ENCODE measurements at places on chromosomes 11 and 22.

DNA sequence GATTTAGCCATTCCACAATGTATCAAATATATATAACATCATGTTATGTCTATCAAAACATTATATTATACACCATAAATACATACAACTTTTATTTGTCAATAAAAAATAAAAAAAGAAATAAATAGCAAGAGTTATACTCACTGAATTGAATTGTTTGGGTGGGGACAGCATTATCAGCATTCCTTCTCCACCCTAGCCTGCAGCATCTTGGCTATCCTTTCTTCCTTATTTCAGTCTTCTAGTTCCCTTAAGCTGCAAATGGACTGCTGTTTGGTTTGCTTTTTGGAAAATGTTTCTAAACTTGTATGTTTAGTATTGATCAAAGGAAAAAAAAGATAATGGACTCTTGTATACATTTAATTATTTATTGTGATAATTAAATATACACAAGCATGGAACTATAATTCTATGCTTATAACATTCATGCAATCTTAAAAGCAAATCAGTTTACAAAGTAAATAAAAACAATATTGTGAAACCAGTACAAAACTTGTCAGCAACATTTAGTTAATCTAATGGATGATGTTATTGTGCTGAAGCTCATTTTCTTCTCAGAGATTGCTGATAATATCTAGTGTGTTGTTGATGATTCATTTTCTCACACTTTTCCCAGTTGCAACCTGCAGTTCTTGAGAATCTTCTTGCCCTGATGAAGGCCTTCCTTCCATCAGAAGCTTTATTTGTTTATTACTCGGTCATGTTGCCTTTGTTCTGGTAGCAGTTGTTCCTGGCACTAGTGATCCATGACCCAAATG is 5.0 kb downstream of the ARHGAP42 start:
- DNase-seq, result no peak

DNA sequence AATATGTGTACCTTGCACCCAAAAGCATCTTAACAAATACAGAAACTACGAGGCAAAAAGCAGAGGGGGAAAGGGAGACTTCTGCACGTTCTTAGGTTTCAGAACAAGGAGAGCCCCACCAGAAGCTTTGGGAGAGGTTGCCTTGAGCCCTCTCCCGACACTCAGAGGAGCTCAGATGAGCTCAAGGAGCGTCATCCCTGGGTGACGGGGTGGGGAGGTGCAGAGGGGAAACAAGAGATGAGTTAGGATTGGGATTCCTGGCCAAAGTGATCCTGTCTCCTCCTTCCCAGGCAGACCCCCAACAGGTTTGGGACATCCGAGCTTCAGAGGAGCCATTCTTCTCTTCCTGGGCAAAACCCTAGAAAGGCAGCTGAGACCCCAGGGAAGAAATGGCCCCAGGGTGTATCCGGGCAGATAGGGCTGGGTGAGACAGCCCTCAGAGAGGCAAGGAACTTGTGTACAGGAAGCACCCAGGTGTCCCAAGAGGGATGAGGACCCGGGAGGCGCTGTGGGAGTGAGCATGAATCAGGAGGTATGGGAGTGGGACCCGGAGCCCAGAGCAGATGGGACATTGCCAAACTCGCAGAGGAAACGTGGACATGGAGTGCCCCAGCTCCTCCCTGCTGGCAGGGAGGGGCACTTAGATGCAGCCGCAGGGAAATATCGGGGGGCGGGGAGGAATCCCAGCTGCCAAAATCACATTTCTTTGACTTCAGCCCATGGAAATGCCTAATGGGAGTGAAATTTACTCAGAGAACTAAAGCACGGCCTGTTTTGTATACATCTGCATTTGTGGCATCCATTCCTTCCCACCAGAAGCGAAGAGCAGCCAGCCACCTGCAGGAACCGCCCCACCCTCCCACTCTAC is 12.4 kb downstream of the C1QTNF6 start:
- no peak for DNase-seq

DNA sequence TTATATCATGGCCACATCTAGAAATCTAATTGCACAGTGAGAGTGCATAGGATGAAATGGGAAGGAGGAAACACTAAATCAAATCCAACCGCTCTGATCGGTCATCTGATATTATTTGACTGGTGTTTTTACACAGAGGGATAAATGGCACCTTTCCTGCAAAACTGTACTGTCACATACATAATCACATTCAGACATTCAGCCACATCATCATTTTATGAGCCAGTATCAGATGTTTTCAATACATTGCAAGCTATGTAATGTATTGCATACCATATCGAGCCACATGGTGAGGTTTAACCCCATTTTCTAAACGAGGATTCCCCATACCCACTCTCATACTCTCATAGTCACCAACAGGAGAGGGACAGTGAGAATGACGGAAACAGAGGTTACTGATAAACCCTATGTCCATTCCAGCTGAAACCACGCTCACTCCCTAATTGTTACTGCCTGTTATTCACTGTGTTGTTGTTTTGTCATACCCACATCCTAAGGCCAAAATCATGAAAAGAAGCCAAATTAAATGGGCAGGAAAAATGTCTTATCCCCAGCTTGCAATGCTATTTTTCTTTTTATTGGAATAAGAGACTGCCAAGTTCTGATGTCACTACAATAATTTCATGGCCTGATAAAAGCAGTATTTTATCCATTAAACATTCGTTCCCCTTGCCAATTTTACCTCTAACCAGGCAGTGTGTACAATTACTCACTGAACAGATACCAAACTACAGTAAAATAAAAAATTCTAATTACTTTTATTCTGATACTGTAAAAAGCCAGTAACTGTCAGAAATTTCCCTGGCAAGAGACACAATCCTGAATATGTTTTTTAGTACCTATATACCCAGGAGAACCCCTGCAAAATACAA is 9.0 kb downstream of the CDON start:
- DNase-seq, result no peak

- no peak for DNase-seq
Observed at GRCh38 chr11:45344028-45344427, 57.9 kb upstream of the SYT13 start.

GRCh38 chr11:119694334-119694733 is 34.7 kb downstream of the NECTIN1 start:
- DNase-seq, result peak; percentile 9

DNA sequence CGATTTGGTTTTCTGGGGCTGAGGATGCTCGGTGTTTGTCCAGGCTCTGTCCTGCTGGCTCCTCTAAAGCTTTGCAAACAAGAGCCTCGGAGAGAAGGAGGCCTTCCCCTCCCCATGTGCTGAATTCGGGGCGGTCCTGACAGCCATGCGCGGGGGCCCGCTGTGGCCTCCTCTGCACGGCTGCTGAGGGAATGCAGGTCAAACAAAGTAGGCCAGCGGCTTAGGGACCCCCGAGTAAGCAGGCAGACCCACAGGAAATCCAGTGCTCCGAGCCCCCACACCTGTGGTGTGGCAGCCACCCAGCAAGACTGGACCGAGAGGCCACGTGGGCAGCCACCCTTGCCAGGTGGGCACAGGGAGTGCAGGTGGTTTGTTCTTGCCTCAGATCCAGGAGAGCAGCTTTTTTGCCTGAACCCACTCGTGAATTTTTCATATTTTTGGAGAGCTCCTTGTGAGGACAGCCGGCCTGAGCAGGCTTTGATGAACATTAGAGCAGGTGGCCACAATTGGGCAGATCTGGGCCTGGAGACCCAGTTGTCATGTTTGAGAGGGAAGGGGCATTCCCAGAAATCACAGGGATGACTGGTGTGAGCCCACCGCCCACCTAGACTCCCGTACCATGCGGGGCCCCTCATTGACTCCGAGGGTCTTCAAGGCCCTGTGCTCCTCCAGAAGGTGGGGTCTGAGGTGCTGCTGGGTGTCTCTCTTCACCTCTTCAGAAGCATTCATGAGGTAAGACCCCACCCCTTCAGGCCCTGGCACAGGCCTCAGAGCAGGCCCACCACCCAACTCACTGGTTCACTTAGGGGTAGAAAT is 43.0 kb upstream of the KCNQ1OT1 start:
- no peak for DNase-seq

DNA sequence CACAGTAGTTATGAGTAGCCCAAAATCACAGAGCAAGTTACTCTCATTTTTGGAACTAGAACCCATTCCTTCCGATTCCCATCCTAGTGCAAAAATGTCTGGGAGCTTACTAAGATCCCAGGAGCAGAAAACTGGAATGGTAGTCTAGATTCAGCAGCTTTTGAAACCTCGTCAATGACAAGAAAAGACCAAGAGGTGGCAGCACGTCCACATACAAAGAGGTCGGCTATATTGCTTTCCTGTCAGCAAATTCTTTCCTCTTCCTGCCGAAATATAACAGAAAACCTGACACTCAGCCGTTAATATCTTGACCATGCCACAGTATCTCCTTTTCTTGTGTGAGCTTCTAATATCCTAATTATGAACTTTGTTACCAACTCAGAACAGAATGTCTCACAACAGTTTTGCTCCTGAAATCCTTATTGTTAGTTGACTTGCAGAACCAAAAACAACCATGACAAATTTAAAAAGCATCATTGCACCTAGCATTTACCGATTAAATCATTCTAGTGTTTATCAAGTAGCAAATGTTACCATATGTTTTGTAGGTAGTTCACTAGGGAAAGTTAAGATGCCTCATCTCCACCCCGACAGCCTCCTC is 92.8 kb upstream of the OR9G4 start:
- peak; percentile 49 for DNase-seq

DNA sequence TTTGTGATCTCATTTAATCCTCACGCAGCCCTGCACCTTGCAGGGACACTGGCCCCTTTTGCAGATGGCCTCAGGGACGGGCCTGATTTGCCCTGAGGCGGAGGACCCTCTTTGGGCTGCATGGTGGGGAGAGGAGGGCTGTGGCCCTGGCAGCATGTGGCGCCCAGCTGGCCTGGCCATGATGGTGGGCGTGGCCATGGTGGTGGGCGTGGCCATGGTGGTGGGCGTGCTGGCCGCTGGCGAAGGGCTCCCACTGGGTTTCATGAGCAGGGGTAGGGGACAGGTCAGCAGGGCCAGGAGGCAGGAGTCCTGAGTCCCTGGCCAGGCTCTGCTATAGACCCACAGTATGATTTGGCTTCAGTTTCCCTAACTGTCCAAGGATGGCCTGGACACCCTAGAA is 13.1 kb downstream of the WNT11 start:
- no peak for DNase-seq

DNA sequence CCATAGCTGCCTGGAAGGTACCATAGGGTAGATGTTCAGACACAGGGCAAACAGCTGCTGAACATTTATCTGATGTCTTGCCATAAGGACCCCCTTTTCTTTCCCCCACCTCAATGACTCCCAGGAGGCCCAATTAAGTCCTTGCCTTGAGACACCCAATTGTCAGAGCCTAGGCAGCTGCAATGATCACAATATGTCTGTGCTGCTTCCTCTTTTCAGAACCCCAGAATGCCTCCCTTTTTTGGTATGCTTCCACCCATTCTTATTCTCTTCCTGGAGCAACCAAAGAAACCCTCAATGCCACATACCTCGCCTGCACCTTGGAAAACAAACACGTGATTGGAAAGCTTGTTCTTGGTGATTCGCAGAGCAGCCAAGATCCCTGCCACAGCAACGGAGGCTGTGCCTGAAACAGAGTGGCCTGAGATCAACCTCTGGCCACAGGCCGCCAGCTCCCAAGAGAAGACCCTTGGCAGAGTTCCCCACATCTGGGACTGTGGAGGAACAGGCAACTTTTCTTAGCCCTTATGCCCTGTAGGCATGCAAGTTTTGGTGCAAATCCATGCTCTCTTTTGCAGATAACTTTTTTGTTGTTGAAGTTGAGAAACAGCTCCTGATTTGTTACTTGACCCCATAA is 75.4 kb downstream of the CCDC81 start:
- no peak for DNase-seq

DNA sequence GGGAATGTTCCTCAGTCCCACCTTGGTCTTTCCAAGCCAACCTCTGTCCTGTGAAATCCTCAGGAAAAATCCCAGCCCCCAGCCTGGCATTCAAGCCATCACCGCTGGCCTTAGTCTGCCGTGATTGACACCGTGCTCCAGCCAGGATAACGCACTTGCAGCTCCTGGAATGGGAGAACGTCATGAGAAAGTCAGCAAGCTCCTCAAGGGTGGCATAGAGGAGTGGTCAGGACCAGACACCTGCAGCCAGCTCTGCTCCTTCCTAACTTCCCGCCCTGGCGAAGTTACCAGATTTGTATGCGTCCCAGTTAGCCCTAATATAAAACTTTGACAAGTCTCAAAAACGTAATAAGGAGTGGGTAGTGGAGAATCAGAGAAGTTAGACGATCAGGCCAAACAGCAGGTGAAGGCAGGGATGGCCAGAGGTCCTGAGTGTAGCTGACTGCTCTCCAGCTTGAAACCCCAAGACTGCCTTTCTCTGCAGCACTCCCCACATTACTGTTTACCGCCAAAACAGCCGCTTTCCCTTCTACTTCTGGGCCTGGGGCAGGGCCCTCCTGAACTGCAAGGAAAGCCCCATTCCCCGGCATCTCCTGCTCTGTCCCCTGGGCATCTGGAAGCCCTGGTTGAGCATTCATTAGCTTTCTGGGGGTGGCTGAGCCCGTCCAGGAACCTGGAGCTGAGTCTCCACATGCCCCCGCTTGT is 1.3 kb upstream of the DKK3 start:
- DNase-seq, result no peak

- DNase-seq, result no peak
Observed at GRCh38 chr11:88312628-88313027, 24.9 kb downstream of the CTSC start.

DNA sequence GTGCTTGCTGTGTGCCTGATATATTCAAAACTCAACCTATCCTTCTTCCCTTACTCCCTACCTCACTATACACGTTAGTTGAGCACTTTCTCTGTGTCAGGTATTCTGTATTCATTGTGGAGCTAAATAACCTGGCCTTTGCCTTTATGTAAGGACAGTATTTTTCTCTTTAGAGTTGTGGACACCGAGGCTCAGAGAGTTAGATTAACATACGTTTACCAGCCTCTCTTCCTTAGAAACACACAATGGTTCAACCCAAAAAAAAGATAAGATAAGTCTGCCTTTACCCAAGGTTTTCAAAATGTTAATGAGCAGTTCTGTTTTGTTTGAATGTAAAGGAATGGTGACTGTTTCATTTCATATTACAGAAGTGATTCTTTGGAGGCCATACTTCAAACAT is 45.0 kb downstream of the CBL start:
- no peak for DNase-seq

DNA sequence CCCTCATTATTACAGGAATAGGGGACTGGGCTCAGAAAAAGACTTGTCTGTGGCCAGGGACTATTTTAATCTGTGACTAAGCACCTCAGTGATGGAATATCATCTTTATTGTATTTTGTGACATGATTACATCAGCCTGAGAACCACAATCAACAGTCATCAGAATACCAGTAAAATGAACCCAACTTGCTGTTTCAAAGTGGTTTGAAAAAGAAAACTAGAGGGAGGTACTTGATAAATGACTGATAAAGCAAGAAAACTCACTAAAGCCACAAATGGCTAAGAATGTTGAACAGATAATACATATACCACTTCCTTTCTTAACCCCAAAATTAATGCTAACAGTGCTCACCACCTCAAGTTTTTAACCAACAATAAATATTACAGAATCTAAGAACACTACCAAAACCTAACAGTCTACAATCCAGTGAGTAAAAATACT is 155.7 kb downstream of the ATG16L2 start:
- DNase-seq, result peak; percentile 69

- DNase-seq, result peak; percentile 87
Observed at GRCh38 chr11:128726458-128727139, 32.7 kb downstream of the FLI1 start.

GRCh38 chr11:103805688-103806009 is 230.8 kb upstream of the DDI1 start:
- DNase-seq, result no peak

All from inflammatory macrophage treated with lipopolysaccharide for 4 hours (primary cell).